ENCODE measurements at places on chromosomes 16 and 17.

- no peak for DNase-seq
These were observed 95.2 kb upstream of the SMIM36 start for GRCh38 chr17:55606488-55606815.

DNA sequence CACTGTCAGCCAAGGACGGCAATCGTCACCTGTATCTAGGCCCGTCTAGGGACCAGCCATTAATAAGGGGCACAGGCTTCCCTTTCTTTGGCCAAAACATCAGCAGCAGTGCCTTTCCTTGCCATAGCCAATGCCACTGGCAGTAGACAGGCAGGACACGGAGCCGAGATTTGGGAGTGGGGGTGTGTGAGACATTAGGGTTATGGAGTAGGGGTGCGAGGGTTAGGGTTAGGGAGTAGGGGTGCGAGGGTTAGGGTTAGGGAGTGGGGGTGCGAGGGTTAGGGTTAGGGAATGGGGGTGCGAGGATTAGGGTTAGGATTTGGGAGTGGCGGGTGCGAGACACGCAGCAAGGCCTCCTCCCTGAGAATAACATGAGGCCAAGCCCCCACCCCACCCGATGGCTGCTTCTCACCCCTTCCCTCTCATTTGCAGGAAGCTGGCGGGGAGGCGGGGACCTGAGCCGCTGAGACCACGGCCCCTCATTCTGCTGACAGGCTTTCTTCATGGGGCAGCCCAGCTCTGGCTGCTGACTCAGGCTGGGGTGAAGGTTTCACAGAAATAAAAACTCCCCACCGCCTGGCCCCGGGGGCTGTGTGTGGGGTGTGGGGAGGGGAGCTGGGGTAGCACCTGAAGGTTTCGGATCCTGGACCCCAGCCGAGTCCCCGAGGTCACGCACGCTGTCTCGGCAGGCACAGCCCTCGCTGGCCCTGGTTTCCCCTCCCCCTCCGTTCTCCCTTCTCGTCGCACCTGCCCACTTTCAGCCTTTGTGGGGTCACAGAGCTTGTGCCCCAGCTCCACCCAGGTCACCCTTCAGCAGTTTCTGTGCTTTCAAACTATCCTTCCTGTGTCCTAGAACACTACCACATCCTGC is 93.8 kb downstream of the PGS1 start:
- no peak for DNase-seq

DNA sequence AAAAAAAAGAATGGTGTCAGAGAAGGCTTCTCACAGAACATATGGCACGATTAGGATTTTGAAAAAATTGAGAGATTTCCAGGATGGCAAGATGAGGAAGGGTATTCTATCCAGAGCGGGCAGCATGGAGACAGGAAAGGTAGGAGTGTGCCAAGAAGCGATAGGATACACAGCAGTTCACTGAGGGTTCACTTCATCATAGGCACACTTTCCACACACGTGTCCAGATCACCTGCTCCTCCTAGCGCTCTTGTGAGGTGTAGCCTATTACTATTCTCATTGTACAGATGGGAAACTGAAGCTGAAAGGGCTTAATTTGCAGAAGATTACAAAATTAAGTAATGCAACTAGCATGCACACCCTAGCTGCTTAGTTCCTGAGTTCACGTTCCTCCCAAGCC is 6.2 kb upstream of the ELAC2 start:
- DNase-seq = no peak

DNA sequence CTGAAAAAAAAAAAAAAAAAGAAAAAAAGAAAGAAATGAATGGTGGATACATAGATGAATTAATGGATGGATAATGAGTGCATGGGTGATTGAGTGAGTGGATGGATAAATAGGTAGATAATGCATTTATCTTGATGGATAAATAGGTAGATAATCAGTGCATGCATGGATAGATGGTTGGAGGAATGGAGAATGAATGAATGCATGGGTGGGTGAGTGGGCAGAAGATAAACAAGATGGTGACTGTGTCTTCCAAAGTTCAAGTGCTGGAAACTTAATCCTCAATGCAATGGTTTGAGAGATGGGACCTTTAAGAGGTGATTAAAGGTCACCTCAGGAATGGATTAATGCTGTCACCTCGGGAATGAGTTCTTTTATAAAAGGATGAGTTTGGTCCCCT is 6.8 kb upstream of the RNF112 start:
- no peak for DNase-seq

- no peak for DNase-seq
These were observed 13.0 kb downstream of the CBX4 start for GRCh38 chr17:79826204-79826680.

DNA sequence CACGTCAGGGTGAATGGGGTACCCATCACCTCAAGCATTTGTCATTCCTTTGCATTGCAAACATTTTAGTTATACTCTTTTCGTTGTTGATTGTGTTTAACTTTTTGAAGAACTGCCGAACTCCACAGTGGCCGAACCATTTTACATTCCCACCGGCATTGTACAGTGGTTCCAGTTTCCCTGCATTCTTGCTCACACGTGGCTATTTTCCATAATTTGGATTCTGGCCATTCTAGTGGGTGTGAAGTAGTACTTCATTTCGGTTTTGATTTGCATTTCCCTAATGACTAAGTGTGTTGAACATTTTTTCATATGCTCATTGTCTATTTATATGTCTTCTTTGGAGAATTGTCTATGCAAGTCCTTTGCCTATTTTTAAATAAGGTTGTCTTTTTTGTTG is 13.0 kb downstream of the NOL11 start:
- DNase-seq = no peak

DNA sequence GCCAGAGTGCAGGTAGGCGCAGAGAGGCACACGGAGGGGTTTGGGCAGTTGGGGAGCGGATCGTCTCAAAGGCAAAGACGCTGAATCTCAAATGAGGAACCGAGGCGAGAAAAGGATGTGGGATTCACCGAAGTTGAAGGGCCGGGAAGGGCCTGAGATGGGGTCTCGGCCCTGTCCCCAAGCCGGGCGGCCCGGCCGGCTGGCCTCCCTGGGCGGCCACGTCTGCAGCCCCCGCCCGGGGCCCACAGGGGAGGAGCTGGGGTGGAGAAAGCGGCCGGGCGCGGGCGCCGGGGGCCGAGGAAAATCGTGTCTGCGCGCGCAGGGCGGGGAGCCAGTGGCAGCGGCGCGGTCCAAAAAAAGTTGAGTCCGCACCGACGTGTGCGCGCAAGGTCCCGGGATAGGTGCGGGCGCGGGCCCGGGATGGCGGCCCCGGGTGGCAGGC is 458 bp downstream of the SLC12A4 start:
- no peak for DNase-seq

GRCh38 chr17:31437720-31438400 is 46.4 kb downstream of the RAB11FIP4 start:
- no peak for DNase-seq

DNA sequence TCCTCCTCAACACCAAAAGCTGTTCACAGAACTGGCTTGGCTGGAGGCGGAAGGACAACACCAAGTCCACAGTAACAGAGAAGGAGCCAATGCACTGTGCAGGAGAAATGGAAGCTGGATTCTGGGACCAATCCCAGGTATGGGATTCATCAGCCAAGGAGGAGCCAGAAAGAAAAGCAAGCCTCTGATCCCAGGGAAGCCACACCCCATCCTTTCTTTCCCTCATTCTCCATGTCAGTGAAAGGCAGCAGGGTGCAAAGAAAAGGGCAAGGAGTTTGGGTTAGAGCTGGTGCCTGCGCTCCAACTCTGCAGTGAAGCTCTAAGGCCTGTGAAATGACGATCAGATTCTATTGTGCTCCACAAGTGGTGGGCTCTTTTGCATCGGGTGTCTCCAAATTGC is 11.0 kb downstream of the DCAKD start:
- DNase-seq = no peak

GRCh38 chr16:48963306-48963705 is 318.3 kb downstream of the CBLN1 start:
- no peak for DNase-seq

DNA sequence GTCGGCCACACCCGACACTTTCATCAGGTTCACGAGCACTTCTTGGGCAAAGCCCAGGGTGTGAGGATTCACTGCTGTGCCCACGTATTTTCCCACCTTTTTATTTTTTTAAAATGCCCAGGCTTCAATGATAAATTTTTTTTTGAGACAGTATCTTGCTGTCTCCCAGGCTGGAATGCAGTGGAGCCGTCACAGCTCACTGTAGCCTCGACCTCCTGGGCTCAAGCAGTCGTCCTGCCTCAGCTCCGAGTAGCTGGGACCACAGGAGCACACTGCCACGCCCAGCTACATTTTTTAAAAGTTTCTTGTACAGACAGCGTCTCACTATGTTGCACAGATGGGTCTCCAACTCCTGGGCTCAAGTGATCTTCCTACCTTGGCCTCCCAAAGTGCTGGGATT is 17.8 kb downstream of the UTS2R start:
- no peak for DNase-seq

DNA sequence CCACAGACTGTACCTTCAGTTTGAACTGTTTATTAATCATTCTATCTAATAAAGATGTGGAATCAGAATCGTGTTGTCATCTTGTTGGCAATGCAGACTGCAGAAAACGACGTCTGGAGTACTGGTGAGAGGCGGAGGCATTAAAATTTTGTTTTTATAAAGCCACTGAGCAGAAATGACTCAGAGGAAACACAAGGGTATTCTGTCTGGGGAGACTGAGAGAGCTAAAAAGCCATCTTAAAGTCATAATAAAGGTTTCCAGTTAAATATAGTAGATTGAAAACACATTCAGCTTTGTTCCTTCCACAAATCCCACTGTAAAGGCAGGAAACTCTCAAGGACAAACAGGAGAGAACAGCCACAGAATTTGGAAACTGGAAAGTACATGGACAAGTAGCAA is 74.2 kb downstream of the CPPED1 start:
- no peak for DNase-seq

GRCh38 chr17:83189044-83190003 is 109.9 kb downstream of the METRNL start:
- no peak for DNase-seq

GRCh38 chr16:51497541-51498211 is 346.6 kb upstream of the SALL1 start:
- no peak for DNase-seq

- DNase-seq = no peak
These were observed 74.9 kb upstream of the GNG13 start for GRCh38 chr16:875182-876040.

GRCh38 chr16:70608521-70608920 is 37.8 kb upstream of the IL34 start:
- DNase-seq = no peak

DNA sequence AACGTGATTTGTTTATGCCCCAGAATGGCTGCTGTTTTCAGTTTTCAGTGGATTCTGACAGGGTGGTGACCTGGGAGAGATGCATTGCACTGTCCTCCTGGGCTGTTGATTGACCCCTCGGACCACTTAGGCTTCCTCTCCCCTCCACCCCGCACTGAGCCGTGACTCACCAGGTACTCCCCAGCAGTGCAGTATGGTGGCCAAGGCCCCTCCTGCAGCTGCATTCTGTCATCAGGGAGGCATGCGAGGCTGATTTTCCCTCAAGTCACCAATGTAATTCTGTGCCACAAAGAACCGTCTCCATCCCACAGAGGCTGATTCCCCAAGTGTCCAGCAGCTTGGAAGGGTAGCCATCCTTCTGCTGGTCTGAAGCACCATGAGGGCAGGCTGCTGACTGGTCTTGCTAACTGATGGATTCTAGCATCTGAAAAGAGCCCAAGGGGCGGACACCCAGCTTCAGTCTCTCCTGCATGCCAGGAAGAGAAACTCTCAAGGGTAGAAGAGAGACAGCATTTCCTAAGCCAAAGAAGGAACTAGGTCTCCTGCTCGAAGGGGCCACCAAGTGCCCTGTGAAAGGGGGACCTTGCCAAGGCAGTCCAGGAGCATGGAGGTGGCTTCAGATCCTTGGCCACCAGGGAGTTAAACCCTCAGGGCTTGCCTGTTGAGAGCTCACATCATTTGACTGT is 148.1 kb downstream of the SOCS1 start:
- no peak for DNase-seq

DNA sequence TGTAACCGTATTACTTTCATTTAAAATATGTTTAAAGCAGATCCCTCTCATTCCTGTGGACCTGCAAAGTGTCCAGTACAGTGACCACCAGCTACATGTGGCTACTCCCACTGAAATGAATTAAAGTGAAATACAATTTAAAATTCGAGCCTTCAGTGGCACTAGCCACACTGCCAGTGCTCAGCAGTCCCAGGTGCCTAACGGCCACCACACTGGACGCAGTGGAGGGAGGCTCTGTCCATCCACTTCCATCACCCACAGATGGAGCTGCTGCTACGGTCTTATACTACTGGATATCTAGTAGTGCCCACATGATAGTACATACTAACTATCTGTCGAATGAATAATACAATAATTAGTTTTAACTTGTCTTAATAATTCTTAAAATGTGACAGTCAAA is 2.3 kb upstream of the CBX2 start:
- DNase-seq = no peak

- no peak for DNase-seq
These were observed 111.4 kb downstream of the SNX29 start for GRCh38 chr16:12087901-12088421.

DNA sequence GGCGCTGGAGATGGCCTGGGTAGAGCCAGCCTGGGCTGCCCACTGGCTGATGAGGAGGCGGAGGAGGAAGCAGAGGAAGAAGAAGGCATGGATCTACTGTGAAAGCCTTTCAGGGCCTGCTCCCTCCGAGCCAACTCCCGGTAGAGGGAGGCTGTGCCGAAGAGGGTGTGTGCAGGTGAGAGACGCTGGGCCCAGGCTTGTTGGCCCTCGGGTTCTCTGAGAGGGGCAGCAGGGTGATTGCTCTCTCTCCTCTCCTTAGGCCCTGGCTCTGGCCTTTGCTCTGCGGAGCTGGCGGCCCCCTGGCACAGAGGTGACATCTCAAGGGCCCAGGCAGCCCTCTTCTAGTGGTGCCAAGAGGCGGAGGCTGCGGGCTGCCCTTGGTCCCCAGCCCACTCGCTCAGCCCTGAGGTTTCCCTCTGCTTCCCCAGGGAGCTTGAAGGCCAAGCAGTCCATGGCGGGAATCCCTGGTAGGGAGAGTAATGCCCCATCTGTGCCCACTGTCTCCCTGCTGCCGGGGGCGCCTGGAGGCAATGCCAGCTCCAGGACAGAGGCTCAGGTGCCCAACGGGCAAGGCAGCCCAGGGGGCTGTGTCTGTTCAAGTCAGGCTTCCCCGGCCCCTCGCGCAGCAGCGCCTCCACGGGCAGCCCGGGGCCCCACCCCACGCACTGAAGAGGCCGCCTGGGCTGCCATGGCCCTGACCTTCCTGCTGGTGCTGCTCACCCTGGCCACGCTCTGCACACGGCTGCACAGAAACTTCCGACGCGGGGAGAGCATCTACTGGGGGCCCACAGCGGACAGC is 3.6 kb downstream of the TP53I13 start:
- DNase-seq = no peak

DNA sequence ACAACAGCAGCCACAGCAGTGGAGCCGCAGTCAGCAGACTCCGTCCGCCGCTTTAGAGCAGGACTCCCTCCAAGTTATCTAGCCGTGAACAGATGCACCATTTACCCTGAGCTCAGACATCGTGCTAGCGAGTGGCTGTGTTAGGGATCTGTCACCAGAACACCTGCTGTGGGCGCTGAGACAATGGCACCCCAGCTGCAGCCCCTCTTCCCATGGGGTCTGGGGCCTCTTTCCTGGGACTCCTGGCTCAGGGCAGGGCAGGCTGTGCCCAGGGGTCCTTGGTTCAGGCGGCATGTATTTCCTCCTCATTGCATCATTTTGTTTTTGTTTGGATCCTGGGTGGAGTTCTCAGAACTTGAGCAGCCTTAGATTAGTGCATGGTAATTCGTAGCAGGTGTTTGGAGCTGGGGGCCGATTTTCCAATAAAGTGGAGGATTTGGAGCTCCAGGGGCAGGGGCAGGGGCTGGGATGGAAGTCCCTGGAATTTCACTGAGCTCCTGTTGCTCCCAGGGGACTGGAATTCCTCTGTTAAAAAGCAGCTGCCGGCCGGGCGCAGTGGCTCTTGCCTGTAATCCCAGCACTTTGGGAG is 23.4 kb downstream of the NMRAL1 start:
- no peak for DNase-seq
